ENCODE measurements at places on chromosomes 1 and 21. TPM values are rescaled to one million over a fixed set of nuclear protein-coding genes. Genes with fewer than 3 reads are reported as not detected.

The TMOD4 gene
- polyA plus RNA-seq = 0.44 TPM

The PANK4 gene
- polyA plus RNA-seq = 44.5 TPM

The FAM131C gene
- 21.3 TPM for polyA plus RNA-seq

The TMCO2 gene
- polyA plus RNA-seq = not detected

The PAX7 gene
- not detected for polyA plus RNA-seq

The TTLL10 gene
- not detected for polyA plus RNA-seq

The ATP6V0B gene
- 263 TPM for polyA plus RNA-seq

The GJA5 gene
- 21.5 TPM for polyA plus RNA-seq

The PIAS3 gene
- polyA plus RNA-seq = 40.5 TPM

The UBASH3A gene
- not detected for polyA plus RNA-seq

The ASCL5 gene
- polyA plus RNA-seq = 0.16 TPM

The KCNJ15 gene
- polyA plus RNA-seq = 0.27 TPM

The LAMC2 gene
- polyA plus RNA-seq = 0.36 TPM

The NLRP3 gene
- polyA plus RNA-seq = not detected

The HPDL gene
- 4.7 TPM for polyA plus RNA-seq

The ADAM30 gene
- polyA plus RNA-seq = not detected

The C1QC gene
- not detected for polyA plus RNA-seq

The ARHGEF10L gene
- polyA plus RNA-seq = 30.8 TPM

The CRYAA gene
- polyA plus RNA-seq = not detected

The ZNF124 gene
- polyA plus RNA-seq = 8.0 TPM

The RORC gene
- not detected for polyA plus RNA-seq

The OR10J1 gene
- not detected for polyA plus RNA-seq

The CSMD2 gene
- not detected for polyA plus RNA-seq

The AMY1B gene
- polyA plus RNA-seq = not detected

The SHISA4 gene
- 22.8 TPM for polyA plus RNA-seq

The MTOR gene
- 19.2 TPM for polyA plus RNA-seq

The NECTIN4 gene
- not detected for polyA plus RNA-seq

The RGS4 gene
- 10.0 TPM for polyA plus RNA-seq

The ZNF683 gene
- polyA plus RNA-seq = not detected

The GJA9 gene
- polyA plus RNA-seq = not detected

The AZIN2 gene
- 18.6 TPM for polyA plus RNA-seq

The PLA2G5 gene
- polyA plus RNA-seq = 0.44 TPM

The PCSK9 gene
- 2.4 TPM for polyA plus RNA-seq

The TSPEAR gene
- 5.3 TPM for polyA plus RNA-seq

The INPP5B gene
- 9.9 TPM for polyA plus RNA-seq

The LCE1B gene
- not detected for polyA plus RNA-seq

All from cardiac muscle cell (in vitro differentiated cells and primary cell).